ENCODE measurements at places on chromosomes 5 and 9.

DNA sequence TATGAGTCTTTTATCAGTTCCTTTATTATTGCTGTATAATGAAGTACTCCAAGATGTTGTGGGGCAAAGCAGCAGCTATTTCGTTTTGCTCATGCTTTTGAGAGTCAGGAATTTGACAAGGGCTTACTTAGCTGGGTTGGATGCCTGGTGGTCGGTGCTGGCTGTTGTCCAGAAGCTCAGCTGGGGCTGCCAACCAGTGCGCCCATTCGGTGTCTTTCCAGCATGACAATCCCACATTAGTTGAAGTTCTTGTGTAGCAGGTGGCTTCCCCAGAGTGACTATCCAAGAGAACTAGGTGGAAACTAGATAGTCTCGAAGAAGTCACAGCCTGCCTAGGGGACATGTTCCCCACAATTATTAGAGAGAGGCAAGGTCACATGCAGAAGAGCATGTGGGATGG, 3.4 kb upstream of the FLT4 start:
- DNase-seq = no peak

- DNase-seq = no peak
These were observed 51.3 kb downstream of the RASEF start for GRCh38 chr9:83011611-83012010.

- DNase-seq = peak; percentile 58
These were observed 4.4 kb downstream of the CRB2 start for GRCh38 chr9:123360161-123361085.

GRCh38 chr9:132474253-132474652, 64.2 kb downstream of the CFAP77 start:
- DNase-seq = peak; percentile 88

DNA sequence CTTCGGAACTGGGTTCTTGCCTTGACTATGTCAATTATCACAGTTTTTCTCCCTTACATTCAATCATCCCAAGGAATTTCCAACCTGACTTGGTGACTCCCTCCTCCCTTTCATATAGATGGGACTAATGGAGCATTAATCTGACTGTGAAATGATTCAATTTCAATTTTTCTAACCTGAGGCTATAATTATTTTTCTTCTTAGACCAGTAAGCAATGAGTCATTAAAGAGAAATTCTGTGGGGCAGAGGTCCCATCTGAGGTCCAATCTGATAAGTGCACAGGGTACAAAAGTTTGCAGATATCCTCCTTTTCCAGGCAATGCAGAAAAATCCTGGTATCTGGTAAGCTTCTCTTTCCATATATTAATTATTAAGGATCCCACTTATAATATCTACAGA, 18.9 kb downstream of the PDE4D start:
- no peak for DNase-seq

DNA sequence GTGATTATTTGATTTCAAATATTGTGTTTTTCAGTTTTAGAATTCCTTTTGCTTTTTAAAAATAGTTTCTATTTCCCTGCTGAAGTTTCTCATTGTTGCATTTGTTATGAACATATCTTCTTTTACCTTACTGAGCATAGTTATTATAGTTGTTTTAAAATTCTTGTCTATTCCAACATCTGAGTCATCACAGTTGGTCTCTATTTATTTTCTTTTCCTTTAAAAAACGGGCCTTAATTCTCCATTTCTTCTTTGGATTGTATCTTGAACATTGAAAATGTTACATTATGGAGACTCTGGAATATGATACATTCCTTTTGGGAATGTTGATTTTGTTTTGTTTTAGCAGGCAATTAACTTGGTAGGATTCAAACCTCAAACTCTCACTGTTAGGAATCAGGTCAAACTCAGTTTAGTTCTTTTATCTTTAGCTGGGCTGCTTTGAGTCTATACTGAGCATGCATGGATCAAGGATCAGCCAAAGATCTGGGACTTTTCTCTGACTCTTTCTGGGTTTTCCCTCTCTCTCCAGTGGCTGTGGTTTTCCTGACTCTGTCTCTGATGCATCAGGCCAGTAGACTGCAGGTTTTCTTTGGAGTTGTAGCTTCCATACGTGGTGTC, 70.3 kb downstream of the TEK start:
- DNase-seq = no peak

All from SW480 (cell line).